ENCODE measurements at places on chromosomes 7 and 10. TPM values are rescaled to one million over a fixed set of nuclear protein-coding genes. Genes with fewer than 3 reads are reported as not detected.

Gene PRLHR
- total RNA-seq = not detected

Gene PON1
- not detected for total RNA-seq

Gene CYP17A1
- not detected for total RNA-seq

Gene SEMA4G
- total RNA-seq = 1.1 TPM

Gene CCDC172
- total RNA-seq = not detected

Gene LBX1
- total RNA-seq = not detected

Gene LRGUK
- total RNA-seq = 0.20 TPM

DNA sequence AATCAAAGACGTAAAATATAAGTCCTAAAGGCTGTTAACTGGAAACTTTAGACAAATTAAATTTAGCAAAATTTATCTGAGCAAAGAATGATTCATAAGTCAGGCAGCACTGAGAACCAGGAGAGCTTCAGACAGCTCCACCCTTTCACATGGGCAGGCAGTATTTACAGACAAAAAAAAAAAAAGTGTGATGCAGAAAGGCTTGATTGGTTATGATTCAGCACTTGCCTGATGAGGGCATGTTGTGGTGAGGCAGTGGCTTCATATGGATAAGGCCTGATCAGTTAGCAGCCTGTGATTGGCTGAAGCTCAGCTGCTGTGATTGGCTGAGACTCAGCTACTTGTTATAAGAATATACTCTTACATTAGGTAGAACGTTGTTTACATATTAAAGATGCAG lies 495.4 kb upstream of the POM121L12 start:
- no peak for DNase-seq

GRCh38 chr7:132537456-132538145 lies 38.7 kb downstream of the PLXNA4 start:
- DNase-seq = no peak

GRCh38 chr7:121480566-121481335 lies 84.6 kb upstream of the FAM3C start:
- no peak for DNase-seq

DNA sequence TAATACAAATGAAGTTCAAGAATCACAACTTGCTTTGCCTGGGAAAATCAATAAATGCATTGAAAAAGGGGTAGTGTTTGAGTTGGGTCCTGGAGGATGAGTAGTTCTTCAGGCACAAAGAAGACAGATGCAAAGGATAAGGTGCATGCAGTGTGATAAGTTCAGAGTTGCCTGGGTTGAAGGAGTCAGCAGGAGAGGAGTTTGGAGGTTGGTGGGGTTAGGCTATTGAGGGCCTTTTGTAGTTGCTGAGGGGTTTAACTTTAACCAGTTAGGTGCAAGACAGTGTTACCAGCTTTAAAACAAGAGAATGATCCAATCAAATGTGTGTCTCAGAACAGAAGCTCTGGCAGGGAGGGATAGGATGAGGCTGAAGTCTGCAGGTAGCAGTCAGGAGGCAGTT lies 44.3 kb upstream of the GLCCI1 start:
- DNase-seq = no peak

DNA sequence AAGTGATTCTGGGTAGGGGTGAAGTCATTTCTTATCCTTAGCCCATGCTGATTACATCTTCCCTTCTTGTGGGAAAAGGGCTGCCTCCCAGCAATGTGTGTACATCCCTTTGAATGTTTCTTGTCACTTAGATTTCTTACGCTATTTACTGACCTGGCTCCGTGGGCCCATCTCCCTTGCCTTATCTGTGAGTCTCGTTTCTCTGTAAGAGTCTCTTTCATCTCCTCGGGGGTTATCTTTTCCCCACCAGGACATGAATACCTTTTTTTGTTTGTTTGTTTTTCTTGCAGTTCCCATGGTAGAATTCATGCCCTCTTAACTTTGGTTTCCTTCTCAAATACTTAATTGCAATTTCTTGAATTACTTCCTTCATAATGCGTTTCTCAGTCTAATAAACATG lies 107.7 kb downstream of the BAMBI start:
- no peak for DNase-seq

DNA sequence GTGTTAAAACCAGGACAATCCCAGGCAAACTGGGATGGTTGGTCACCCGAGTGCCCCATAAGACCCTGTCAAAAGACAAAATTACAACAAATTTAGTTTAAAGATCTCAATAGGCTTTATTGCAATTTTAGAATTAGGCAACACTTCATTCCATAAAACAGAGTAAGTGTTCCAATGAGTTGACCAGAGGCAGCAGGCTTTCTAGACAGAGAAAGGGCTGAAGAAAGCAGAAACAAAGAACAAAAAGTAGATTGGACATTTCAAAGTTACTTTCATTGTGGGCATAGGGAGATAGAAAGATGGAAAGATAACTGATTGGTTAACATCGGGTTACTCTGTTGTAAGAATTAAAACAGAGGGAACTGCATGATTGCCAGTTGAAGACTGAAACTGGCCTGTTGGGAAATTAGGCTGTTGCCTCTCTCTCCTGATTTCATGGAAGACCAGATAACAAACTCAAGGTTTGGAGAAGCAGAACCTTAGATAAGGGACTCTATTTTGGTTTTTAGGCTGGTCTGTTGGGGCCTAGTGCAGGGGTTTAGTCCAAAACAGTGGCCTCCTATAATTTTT lies 36.3 kb downstream of the ENTPD1 start:
- DNase-seq = no peak

DNA sequence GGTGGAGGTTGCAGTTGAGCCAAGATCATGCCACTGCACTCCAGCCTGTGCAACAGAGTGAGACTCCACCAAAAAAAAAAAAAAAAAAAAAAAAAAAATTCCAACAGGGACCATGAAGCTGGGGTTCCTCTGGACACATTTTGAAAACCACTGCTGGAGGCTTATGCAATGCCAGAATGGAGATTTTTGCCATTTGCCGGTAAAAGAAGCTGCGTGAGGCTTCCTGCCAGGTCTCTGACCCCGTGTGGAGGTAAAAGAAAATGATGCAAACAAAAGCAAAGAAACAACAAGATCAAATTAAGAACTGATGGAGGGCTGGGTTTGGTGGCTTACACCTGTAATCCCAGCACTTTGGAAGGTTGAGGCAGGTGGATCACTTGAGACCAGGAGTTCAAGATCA lies 30.5 kb upstream of the PDZD8 start:
- DNase-seq = no peak

- DNase-seq = no peak
These were observed 44.8 kb upstream of the SLC16A12 start for GRCh38 chr10:89580243-89580642.

DNA sequence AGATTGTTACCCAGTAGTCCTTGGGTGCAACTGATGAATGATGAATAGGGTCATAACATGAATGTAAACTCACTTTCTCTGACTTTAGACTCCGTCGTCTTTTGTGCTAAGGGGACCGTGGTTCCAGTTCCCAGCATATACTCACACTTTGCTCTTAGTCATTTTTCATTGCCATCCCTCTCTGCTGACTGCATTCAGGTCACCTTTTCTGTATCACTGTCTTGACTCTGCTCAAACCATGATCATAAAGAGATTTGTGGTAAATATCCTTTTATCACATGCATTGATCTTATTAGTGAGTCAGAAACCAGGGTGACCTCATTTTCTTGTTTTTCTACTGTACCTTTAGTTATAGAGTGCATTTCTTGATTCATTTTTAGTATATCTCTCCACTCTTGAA lies 141.1 kb upstream of the AGR3 start:
- DNase-seq = peak; percentile 23

DNA sequence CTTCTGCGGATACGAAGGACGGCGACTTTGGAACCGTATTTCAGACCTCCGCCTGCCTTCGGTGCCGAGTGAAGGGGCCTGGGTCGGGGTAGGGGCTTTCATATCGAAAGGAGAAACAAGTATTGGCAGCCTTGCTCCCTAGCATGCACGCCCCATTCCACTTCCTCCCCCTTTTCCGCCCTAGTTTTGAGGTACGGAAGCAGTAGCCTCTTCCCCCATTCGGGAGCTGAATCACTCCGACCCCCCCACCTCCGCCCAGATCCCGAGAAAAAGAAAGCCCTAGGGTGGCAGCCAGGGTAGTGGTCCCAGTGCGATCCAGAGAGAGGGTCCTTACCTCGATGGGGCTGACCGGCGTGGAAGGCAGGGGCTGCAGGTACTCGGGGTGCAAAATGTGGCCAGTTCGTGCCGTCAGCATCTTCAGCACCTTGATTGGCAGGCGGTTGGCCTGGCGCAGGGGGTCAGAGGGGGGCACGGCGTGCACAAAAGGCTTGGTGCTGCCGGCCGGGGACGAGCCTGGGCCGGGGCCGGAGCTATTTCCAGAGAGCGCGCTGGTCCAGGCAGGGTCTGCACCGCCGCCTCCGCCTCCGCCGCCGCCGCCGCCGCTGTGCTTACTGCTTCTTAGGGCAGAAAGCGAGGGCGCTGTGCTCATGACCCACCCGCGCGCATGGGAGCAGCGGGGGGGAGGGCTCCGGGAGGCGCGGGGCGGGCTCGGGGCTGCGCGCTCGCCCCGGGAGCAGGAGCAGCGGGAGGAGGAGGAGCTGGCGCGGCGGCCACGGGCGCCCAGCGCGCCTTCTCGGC lies 594 bp downstream of the ZNF503 start:
- peak; percentile 30 for DNase-seq

GRCh38 chr7:150958062-150958552 lies 20.0 kb downstream of the KCNH2 start:
- DNase-seq = no peak

DNA sequence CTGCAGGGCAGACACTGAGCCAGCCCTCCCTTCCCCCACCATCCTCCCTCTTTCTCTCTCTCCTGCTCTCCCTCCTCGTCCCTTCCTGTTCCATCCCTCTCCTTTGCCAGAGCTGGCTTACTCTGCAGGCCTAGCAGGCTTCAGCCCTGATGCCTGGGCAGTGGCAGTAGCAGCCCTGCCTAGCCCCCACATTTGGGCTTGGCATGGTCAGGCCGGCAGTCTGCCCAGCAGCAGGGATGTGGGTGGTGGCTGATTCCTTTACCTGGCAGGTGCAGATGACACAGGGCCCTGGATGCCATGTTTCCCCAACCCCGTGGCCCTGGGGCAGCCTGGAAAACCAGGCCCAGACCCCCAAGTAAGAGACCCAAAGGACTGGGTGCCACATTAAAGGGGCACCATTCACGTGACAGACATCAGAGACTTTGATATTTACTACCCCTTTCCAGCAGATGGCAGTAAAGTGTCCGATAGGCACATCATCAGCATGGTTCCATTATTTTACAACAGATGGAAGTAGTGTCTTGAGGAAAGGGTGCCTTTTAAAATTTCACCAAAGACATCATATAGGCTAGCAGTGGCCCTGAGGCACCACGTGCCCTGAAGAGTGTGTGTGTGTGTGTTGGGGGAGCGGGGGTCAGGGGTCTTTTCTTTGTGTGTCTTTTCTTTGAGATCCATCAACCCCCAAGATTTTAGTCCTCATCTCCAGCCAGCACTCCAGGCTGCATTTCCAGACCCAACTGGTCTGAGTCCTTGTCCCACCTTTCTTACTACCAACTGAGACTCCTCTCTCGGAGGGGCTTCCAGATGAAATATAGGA lies 5.9 kb downstream of the KCP start:
- no peak for DNase-seq

DNA sequence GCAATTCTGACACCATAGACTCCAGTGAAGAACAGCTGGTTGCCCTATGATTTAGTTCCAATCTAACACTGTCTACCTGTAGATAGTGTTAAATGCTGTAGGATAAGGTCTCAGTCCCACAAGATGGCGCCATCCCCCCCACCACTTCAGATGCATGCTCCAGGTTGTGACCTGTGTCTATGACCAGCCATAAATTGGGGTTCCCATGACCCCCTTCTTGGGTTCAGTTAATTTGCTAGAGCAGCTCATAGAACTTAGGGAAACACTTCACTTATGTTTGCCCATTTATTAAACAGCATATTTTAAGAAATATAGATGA lies 13.1 kb downstream of the CCSER2 start:
- no peak for DNase-seq

DNA sequence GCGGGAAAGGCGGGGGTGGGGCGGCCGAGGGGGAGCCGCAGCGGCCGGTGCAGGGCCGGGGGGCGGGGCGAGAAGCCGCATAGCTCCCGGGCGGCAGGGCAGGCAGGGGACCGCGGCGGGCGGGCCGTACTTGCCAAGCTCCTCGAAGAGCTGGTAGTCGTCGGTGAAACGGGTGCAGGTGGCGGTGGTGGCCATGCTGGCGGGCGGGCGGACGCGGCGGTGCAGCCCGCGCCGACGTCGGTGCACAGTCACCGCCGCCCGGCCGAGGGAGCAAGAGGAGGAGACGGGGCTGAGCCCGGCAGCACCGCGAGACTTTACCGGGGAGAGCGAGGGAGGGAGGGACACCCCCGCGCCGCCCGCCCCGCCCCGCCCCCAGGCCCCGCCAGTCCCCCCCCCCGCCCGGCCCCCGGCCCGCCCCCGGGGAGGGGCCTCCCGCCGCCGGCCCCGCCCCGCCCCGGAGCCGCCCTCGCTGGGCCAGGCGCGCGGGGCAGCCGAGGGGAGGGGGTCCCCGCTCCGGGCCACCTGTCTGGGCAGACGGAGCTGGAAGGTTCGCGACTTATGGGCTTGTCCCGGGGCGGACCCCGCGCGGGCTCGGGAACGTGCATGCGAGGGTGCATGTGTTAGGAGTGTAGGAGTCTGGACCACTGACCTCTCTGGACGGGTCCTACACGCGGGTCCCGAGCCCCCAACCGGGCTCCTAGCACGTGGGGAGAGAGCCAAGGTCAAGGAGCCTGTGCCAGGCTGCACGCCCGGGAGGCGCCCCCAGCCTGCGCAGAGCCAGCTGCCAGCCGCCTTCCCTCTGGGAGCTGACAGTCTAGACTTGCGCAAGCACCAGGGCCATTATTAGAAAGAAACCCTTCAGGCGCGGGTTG lies at the start of gene CAMK2G:
Gene CAMK2G (minus strand): TSS at position 289 of the 872 bp plus-strand sequence. CDS start 94 bp downstream, at position 195.
- peak; percentile 93 for DNase-seq

- no peak for DNase-seq
These were observed 184.7 kb downstream of the VTI1A start for GRCh38 chr10:112631501-112632400.

- no peak for DNase-seq
These were observed 363.8 kb downstream of the PRPF18 start for GRCh38 chr10:13950543-13950939.

GRCh38 chr7:20895563-20895962 lies 108.9 kb upstream of the SP8 start:
- no peak for DNase-seq

GRCh38 chr10:95315509-95315908 lies 24.7 kb upstream of the PDLIM1 start:
- DNase-seq = no peak

- no peak for DNase-seq
These were observed 2.3 kb downstream of the HPS1 start for GRCh38 chr10:98444314-98445006.

- no peak for DNase-seq
These were observed 35.2 kb downstream of the NPY start for GRCh38 chr7:24319209-24319608.

DNA sequence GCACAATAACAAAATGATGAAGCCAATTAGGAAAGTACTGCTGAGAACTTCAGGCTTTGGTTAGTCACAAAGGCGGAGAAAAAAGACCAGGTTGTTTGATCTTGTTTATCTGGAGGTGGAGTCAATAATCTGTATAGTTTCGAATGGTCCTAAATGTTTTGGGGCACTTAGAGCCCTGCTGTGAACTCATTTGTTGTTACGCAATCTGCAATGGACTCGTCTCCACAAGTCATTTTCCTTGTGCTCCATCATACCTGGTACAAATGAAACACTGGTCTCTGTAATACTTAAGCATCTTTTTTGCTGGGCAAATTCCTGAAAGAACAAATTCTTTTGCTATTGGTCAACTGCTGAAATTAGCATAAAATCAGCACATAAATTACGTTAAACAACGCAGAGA lies 430.5 kb downstream of the GATA3 start:
- DNase-seq = no peak

- DNase-seq = no peak
These were observed 41.4 kb downstream of the GRID1 start for GRCh38 chr10:86325158-86325557.

GRCh38 chr10:30184397-30185033 lies 125.1 kb upstream of the JCAD start:
- no peak for DNase-seq

GRCh38 chr7:27953361-27953760 lies 213.4 kb downstream of the TAX1BP1 start:
- no peak for DNase-seq
